ENCODE measurements at places on chromosomes 7 and 10.

DNA sequence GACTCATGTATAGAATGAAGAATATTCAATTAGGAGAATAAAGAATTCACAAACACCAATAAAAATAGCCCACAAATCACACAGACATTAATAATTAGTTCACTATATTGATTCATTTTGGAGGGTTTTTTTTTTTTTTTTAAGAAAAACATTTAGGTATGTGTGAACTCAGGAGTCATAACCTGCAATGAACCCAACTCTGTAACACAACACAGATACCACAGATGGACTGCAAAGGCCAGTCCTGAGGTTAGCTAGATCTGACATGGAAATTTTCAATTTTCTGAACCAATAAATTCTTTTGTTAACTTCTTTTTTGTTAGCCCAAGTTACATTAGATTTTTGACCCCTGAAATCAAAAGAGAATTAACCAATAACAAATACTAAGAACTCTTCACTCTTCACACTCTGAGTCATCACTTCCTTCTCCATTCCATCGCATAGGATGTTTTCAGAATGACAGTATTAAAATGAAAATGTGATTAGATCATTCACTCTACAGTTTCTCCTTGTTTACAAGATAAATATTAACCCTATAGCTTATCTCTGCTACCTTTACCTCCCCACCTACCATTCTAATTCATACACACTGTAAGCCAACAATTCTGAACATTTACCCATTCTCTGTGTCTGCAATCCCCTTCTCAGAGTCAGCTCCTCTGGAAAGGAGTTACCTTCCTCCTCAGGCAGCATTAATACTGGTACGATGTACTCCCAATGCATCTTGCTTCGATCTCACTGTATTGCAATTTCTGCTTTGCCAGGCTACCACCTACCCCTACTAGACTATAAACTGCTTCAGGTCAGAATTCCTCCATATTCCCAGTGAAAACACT, 141.5 kb downstream of the LRRN3 start:
- no peak for DNase-seq

DNA sequence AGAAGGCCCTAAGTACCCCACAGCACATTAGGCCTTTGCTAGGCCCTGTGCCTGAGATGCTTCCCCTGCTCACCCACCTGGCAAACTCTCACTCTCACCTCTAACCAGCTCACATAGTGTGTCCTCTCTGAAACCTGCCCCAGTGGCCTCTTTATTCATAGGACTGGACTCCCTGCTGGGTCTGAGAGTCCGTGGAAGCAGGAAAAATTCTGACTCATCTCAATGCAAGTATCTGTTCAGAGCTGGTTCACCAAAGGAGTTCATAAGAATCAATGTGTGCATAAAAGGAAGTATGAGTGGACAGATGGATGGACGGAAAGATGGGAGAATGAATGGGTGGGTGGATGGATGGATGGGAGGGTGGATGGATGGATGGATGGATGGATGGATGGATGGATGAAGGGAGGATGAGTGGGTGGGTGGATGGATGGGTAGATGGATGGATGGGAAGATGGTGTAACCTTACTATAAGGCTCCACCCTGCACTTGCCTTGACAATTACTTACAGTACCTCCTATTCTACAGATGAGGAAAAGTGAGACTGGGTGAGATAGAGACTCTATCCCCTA, 111.2 kb upstream of the ZMIZ1 start:
- DNase-seq, result no peak

- DNase-seq, result no peak
Observed at GRCh38 chr10:60123172-60123571, 216.8 kb upstream of the CCDC6 start.

DNA sequence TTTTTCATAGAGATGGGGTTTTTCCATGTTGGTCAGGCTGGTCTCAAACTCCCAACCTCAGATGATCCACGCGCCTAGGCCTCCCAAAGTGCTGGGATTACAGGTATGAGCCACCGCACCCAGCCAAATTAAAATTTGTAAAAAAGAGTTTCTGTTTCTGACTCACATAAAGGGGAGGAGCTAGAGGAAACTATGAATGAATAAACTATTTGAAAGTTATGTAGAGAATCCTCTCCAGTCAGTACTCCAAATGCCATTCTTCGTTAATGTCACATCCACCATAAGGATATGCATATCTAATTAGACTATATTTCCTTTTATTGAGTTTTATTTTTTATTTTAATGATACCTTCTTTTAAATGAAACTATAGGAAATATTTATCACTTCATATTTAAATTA, 52.6 kb downstream of the MBL2 start:
- no peak for DNase-seq

- no peak for DNase-seq
Observed at GRCh38 chr7:142470544-142470830, 212.6 kb upstream of the PRSS58 start.

DNA sequence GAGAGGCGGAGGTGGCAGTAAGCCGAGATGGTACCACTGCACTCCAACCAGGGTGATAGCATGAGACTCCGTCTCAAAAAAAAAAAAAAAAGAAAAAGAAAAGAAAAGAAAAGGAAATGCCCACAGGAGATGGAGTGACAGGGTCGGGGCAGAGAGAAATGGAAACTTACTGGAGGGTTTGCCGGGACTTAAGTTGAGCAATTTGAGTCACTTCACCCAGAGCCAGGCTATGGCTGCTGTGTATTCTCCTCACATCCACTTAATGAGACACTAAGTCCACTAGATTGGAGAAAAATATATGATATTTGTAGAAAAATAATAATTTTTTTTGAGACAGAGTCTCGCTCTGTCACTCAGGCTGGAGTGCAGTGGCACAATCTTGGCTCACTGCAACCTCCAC, 4.6 kb upstream of the PFKFB3 start:
- no peak for DNase-seq

DNA sequence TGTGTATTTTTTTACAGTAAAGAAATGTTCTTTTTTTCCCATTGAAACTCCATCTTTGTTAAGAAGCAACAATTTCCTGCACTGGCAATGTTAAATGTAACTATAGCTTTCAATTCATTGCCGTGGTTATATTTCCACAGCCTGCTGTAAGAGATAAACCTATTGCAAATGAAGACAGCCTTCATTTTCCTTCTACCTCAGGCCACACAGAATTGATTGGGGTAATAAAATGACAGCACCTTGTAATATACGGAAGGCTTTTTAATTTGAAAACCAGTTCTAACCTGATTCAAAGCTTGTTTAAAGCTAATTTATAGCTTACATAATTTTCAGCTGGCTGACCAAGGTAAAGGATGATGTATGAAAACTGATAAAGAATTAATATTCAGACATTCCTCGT, 161.9 kb downstream of the PHF14 start:
- DNase-seq, result no peak

All from erythroblast (primary cell).